ENCODE measurements at places on chromosomes 12 and 14.

- DNase-seq = no peak
Measured at GRCh38 chr12:14769466-14769968, 33.8 kb downstream of the WBP11 start.

GRCh38 chr14:68229423-68230100 is 410.0 kb downstream of the RAD51B start:
- no peak for DNase-seq

GRCh38 chr14:76191297-76191696 is 39.6 kb downstream of the GPATCH2L start:
- DNase-seq = no peak

DNA sequence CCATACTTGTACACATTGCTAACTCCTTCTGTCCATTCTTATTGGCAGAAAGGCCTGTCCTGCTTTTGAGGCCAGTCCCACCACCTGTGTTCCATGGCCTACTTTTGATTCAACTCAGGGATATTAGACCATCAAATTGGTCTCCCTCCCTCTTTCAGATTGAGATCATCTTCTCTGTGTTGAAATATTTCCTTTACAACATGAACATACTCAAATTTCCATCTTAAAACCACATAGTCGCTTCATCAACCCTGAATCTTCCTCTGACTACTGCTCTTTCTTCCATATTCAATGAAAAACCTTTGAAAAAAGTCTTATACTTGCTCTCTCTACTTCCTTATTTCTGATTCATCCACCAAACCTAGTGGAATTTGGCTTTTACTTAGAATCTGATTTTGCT is 34.9 kb downstream of the TRMT5 start:
- no peak for DNase-seq

DNA sequence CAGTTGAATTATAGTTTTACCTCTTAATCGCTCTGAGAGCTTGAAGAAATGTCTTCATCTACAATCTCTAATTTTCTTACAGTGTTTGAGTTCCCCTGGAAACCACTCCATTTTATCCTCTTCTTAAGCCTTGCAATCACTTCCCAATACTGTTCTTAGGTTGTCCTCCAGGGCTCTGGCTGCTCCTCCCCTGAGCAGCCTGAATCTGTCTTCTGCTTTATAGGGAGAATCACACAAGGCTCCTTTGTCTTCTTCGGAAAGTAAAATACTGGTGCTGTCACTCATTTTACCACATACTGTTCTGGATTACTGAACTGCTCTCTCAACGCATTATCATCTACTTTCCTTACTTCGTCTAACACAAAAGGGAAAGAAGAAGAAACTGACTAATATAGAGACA is 133.7 kb downstream of the MDGA2 start:
- no peak for DNase-seq

DNA sequence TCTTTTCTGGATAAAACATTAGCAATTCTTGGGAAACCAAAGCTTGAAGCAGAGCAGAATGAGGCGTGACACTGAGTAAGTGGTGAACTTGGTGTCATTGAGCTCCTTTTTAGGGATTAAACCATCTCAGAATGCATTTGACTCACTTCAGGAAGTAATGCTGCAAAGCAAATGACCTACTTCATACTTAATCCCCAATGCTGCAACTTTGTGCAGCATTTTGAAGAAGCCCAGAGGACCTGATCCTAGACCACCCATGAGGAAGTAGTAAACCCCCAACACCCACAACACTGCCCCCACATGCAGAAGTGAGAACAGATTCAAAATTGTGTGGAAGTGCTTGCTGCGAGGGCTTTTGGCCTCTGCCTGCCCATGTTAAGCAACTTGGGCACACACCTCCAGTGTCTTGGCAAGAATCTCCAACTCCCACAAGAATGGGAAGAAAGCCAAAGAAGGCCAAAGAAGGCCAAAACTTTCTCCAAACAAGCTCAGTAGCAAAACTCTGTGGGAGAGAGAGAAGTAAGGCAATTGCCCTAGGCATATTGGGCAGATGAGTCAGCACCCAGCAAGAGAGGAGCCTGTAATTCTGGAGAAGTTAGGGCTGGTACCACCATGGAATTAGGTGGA is 69.2 kb upstream of the ETV6 start:
- DNase-seq = no peak

GRCh38 chr12:92362126-92362525 is 216.5 kb upstream of the BTG1 start:
- no peak for DNase-seq

- no peak for DNase-seq
Measured at GRCh38 chr14:63928744-63929174, 76.0 kb downstream of the SYNE2 start.

DNA sequence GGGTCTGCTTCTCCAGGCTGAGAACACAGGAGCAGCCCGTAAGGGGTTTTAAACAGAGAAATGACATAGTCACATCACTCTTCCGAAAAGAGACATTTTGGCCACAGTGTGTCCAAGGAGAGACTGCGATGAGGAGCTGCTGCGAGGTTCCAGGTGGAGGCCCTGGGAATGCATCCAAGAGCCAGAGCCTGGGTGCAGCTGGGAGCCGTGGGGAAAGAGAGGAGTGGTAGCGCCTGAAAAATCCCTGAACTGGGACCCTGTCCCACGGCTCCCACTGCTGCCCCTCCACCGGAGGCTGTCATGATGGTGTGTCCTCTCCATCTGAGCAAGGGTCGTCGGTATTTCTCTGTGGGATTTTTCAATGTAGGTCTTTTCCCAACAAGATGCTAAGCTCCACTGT is 146.9 kb downstream of the BCL11B start:
- no peak for DNase-seq

- DNase-seq = no peak
Measured at GRCh38 chr12:62599854-62600437, 133.3 kb downstream of the MON2 start.

- no peak for DNase-seq
Measured at GRCh38 chr12:7869137-7869536, 3.6 kb downstream of the SLC2A14 start.

- no peak for DNase-seq
Measured at GRCh38 chr12:113744802-113745395, 221.2 kb downstream of the RBM19 start.

DNA sequence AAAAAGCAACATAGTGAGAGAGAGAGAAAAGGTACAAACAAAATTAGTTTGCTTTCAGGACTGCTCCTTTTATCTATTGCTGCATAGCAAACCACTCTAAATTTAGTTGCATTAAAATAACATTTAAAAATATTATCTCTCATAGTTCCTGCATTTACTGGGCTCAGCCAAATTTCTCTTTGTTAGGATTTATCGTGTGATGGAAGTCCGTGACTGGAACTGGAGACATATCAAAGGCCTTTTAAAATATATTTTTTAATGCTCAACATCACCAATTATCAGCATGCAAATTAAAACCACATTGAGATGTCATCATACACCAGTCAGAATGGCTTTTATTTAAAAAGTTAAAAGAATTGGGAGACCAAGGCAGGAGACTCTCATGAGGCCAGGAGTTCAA is 107.6 kb upstream of the SYT1 start:
- no peak for DNase-seq

DNA sequence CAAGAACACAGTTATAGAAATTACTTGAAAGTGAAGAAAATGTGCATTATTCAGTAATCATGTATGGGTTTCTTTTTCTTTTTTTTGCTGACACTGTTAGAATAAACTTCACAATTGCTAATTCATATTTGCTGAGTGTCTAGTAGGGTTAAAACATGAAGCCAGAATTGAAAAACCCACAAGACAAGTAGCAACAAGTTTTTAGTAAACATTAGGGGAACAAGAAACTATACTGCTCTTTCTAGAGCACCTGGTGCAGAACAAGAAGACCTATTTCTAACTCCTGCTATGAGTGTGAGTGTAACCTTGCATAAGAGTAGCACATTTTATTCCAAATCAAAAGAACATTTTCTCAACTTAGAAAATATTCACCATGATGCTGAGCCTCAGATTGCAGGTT is 83.2 kb downstream of the ITPR2 start:
- DNase-seq = no peak

GRCh38 chr12:29145372-29146170 is 3.5 kb upstream of the FAR2 start:
- no peak for DNase-seq

DNA sequence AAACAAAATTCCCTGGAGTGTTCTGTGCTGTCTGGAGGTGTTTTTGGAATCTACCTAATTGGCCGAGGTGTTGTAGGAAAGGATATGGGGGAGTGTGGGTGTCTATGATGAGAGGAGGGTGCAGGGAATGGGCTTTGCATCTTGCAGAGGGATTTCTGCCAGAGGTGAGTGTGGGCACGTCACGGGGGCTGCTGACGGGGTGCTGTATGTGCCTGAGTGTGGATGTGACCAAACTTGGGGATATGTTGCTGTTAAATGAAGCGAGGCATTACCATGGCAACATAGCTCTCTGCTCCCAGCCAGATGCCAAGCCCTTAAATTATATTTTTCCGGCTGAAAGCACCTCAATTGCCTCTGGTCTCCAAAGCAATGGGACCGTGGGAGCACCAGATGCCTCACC is 44.3 kb upstream of the SPTLC2 start:
- no peak for DNase-seq

GRCh38 chr12:50986966-50987737 is 34.8 kb downstream of the HIGD1C start:
- DNase-seq = no peak

DNA sequence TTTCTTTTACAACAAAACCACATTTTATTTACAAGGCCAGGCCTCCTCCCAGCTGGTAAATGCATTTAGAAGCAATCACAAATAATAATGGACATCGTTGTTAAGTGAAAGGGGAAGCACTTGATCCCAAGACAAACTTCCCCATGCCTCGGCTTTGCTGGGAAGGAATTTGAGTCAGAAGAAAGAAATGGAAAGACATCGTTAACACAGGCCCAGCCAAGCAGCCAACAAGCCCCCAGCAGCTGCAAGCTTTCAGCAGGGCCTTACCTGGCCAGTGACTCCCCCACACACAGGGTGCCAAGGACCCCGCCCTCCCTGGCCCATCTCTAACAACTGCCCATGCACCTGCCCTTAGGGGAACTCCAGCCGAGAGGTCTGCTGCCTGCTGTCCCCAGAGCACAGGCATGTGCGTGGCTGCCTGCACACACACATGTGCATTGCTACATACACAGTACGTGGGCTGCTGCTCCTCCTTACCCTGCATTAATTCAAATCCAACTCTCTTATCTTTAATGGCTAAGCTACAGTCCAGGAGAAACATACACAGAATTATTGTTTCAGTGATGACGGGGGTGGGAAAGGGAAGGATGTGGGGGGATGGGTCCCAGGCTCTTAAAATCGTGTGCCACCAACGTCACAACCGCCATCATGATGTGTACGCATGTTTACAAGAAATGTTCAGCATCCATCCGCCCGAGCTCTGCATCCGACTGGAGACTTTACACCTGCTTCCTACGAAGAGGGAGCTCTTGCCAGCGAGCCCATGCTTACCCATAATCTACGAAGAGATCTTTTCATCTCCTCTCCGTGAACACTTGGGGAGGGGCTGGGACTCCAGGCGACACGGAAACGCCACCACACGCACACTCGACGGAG is 9.8 kb downstream of the BCL11B start:
- no peak for DNase-seq

DNA sequence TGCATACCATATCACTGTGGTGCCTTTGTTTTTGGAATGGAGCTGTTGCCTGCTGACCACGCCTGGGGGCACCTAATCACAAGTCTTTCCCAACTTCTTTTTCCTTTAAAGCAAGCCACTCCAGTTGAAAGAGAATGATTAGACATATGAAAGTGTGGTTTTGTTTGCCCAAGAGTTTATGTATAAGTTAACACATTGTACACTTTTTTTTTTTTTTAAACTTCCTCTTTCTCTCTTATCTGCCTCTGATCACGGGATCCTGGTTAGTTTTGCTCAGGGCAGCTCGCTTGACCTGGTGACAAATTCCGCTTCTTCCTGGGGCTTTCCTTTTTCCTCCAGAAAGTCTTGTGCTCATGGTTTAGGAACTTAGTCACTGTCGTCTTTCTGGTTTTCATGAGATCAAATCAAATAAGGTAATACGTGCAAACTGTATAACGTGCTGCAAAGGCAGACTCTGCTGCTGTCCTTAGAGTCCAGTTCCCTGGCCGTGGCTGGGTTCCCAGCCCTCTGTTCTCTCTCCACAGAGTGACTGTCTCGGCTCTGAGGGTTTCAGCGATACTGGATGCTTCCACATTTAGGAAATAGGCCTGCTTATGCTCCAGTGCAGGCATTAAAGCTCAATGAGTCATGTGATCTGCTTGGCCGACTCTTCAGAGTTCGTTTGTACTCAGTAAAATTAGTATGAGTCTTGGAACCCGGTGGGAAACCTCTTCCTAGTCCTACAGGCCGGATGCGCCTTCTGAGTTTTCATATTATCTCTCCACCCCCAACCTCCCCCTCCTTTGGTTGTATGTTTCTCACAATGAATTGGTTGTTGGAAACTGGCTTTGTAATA is 15.2 kb downstream of the RASSF3 start:
- no peak for DNase-seq

DNA sequence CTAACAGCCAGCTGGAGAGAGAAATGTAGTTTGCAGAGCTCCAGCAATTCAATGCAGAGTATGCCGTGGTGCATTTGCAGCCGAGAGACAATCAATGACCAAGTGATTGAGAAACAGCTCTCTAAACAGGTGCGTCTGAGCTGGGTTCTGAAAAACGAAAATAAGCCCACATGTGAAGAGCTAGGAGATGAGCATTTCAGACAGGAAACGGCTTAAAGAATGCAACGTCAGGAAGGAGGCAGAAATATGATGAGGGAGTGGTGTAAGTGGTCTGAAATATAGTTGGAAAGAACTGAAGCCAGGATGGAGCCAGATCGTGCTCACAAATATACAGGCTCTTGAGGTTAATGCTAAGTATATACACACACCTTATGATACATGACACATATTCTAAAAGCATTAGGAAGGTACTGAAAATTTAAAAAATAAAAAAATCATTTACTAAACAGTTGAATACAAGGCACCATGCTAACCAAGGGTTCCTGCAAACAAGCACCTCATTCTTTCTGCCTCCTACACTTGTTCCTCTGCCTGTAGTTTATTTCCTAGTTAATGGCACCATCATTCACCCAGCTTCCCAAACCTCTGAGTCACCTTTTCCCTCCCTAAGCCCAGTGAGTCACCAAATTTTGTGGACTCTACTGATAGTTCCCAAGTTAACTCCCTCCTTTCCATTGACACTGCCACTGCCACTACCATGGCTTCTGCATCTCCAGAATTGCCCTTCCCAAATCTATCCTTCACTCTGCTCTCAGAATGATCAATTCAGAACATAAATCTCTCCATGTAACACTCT is 2.3 kb upstream of the GARIN2 start:
- no peak for DNase-seq

- DNase-seq = no peak
Measured at GRCh38 chr14:89616852-89617341, 199.9 kb upstream of the FOXN3 start.

GRCh38 chr12:32309811-32310736 is 89.3 kb upstream of the FGD4 start:
- no peak for DNase-seq

GRCh38 chr12:119659289-119659897 is 8.5 kb upstream of the PRKAB1 start:
- DNase-seq = no peak

GRCh38 chr14:90611936-90612335 is 204.3 kb downstream of the TTC7B start:
- no peak for DNase-seq

All from GM18507 (cell line).